ENCODE measurements at places on chromosomes 3 and 15. TPM values are rescaled to one million over a fixed set of nuclear protein-coding genes. Genes with fewer than 3 reads are reported as not detected.

The MESP1 gene
- 1.1 TPM for total RNA-seq

The POTEB gene
- total RNA-seq, result not detected

The SCAANT1 gene
- not detected for total RNA-seq

The CLSTN2 gene
- total RNA-seq, result 3.1 TPM

The VEPH1 gene
- total RNA-seq, result 9.3 TPM

GRCh38 chr3:104825116-104825515 lies 541.6 kb upstream of the ALCAM start:
- peak overlapping the region; percentile 96 for H3K27ac ChIP-seq
- DNase-seq, result peak; percentile 22
- H3K4me1 ChIP-seq, result peaks cover 16% of the 10 kb centered on the region
- H3K36me3 ChIP-seq, result peaks cover 19% of the 10 kb centered on the region

- no peaks in the 10 kb centered on the region for H3K27me3 ChIP-seq
- DNase-seq, result no peak
- H3K36me3 ChIP-seq, result no peaks in the 10 kb centered on the region
- H3K27ac ChIP-seq, result no peak overlapping the region
- H3K4me3 ChIP-seq, result no peak overlapping the region
- H3K4me1 ChIP-seq, result no peaks in the 10 kb centered on the region
These were observed 40.0 kb upstream of the CMSS1 start for GRCh38 chr3:99777708-99778107.

GRCh38 chr3:108342837-108343486 lies 46.6 kb downstream of the HHLA2 start:
- no peak overlapping the region for H3K4me3 ChIP-seq
- H3K4me1 ChIP-seq, result peaks cover 6% of the 10 kb centered on the region
- DNase-seq, result no peak
- H3K27me3 ChIP-seq, result no peaks in the 10 kb centered on the region
- H3K27ac ChIP-seq, result no peak overlapping the region

DNA sequence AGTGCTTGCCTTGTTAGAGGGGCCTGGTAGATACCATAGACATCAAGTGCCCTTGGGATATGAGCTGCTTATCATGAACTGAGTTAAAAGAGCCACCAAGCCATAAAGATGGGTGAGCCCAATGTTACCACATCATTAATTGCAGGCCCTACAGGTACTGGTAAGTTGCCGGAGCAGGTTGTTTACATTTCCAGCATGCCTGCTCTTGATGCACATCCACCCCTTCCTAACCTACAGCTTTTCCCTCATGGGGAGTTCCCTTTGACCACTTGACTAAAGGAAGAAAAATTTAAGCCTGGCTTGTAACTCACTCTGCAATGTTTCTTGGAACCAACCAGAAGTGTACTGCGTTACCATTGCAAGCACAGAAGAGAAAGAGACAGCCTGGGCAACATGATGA lies 24.7 kb upstream of the ULK4 start:
- H3K27me3 ChIP-seq, result peaks cover 3% of the 10 kb centered on the region
- H3K4me1 ChIP-seq, result peaks cover 2% of the 10 kb centered on the region
- no peak overlapping the region for H3K4me3 ChIP-seq
- no peaks in the 10 kb centered on the region for H3K36me3 ChIP-seq

GRCh38 chr3:123832692-123833397 lies 51.3 kb downstream of the MYLK start:
- H3K4me3 ChIP-seq, result no peak overlapping the region
- H3K4me1 ChIP-seq, result no peaks in the 10 kb centered on the region
- no peak for DNase-seq
- H3K27me3 ChIP-seq, result no peaks in the 10 kb centered on the region
- H3K36me3 ChIP-seq, result peaks cover 5% of the 10 kb centered on the region

DNA sequence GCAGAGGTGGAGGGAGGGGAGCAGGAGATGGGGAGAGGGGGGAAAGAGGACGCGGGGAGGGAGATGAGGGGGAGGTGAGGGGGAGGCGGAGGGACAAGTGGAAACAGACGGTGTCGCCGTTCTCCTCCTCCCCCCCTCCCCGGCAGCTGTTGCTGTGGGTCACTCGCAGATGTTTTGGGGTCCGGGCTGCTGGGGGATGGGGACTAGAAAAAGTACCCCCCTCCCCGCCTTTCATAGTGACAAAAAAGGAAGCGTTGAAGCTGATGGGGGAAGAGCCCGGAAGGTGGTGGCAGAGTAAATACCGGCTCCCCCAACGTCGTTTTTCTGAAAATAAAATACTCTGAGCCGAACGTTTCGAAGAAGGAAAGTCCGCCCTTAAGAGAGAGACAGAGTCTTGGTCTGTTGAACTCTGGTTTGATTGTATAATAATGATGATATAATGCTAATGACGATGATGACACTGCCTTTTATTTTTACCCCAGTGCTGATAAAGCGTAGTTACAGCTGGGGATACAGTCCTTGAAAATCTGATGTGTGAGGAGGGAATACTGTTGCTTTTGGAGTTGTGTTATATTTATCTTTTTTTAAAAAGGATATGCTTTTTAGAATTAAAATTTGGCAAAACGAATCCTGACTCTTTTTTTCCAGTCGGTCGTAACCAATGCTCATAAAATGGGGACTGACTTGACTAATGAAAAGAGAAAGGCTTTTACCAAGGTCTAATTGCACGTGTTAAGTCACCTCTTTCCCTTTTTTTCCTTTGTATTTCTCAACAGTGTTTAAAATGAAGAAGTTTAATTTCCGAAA lies 993 bp downstream of the STXBP5L start:
- H3K27ac ChIP-seq, result peak overlapping the region; percentile 98
- H3K36me3 ChIP-seq, result no peaks in the 10 kb centered on the region
- no peak for DNase-seq
- H3K4me3 ChIP-seq, result peak overlapping the region; percentile 97

DNA sequence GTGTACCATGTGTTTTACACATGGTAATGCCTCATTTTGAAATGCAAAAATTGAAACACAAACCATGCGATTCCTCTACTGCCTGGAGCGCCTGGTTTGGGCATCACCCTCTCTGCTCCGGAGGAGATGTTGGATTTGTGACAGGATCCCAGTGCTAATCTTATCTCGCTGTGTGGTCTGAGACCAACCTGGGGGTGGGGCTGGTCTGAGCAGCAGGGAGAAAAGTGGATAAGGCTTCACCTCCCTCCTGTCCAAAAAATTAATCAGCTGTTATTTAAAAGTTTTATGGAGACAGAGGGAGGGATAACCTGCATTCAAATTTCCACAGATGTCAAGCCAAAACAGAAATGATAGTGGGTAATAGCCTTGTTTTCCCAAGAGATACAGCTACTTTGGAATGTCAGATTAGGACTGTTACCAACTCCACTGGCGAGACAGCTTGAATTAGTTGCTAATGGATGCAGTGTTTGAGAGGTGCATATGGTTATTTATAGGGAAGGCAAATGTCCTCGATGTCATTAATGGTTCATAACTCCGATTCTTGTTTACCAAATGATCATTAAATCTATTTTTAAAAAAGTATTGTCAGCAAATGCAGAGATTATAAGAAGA lies 54.0 kb upstream of the SKOR1 start:
- peak; percentile 36 for DNase-seq
- peak overlapping the region; percentile 95 for H3K27ac ChIP-seq
- H3K4me1 ChIP-seq, result peaks cover 75% of the 10 kb centered on the region
- H3K36me3 ChIP-seq, result no peaks in the 10 kb centered on the region

- no peak overlapping the region for H3K4me3 ChIP-seq
- no peaks in the 10 kb centered on the region for H3K27me3 ChIP-seq
- DNase-seq, result no peak
- no peaks in the 10 kb centered on the region for H3K36me3 ChIP-seq
- H3K4me1 ChIP-seq, result no peaks in the 10 kb centered on the region
These were observed 116.7 kb downstream of the ERC2 start for GRCh38 chr3:56351537-56351936.

- H3K27ac ChIP-seq, result no peak overlapping the region
- H3K36me3 ChIP-seq, result peaks cover 12% of the 10 kb centered on the region
- H3K27me3 ChIP-seq, result peaks cover 19% of the 10 kb centered on the region
- no peaks in the 10 kb centered on the region for H3K4me1 ChIP-seq
- DNase-seq, result no peak
These were observed 1.3 kb downstream of the TRANK1 start for GRCh38 chr3:36943601-36944000.

DNA sequence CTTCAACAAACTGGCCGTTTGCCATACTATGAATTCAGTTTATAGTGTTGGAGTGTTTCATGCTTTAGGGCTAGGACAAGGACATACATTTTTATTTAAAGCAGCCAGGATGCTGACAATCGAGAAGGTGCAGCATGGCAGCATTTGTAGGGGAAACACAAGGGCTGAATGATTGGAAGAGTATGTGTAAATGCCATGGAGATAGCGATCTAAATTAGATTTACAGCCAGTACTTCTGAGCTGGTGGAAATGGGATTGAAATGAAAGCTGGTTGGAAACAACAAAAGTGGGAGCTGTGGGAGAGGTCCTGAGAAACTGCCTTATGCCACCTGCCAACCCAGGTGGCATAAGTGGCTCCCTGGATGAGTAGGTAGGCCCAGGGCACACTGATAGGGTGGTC lies 209.9 kb upstream of the MRPL3 start:
- no peak overlapping the region for H3K4me3 ChIP-seq
- H3K36me3 ChIP-seq, result no peaks in the 10 kb centered on the region
- H3K27me3 ChIP-seq, result no peaks in the 10 kb centered on the region

DNA sequence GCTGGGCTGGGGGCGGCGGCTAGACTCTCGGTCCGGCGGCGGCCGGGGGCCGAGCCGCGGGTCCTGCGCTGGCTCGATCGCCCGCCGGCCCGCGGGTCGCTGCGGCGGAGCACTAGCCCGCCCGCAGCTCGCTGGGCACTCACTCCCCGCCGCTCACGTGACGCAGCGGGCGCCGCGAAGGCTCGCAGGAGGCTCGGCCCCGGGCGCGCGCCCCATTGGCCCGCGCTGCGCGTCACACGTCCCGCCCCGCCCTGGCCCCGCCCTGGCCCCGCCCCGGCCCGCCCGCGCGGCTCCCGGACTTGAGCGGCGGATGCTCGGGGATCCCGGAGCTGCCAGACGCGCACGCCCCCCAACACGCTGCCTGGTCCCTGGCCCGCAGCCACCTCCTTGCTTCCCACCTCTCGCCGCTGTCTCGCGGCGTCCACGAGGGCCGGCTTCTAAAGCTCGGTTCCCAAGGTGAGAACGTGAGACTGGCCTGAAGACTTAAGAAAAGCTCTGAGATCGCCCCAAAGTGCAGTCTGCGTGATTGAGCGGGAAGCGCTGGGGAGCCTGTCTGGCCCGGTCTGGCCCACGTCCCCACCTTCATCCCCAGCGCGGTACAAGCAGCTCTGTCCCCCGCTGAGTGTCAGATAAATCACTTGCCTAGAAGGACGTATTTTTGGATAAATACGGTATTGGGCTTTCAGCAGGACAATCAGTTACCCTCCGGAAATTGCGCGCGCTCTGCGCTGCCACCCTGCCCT lies at the start of gene KLF15:
Gene KLF15, minus strand, starts transcription at position 114 of the 743 bp plus-strand sequence. CDS start 4,486 bp downstream, outside the sequence.
- DNase-seq, result peak; percentile 89
- H3K27me3 ChIP-seq, result peaks cover 10% of the 10 kb centered on the region
- H3K27ac ChIP-seq, result peak within 1 kb of the TSS; percentile 52
- peaks cover 3% of the 10 kb centered on the region for H3K4me1 ChIP-seq
- H3K36me3 ChIP-seq, result peaks cover 11% of the 10 kb centered on the region

- H3K36me3 ChIP-seq, result no peaks in the 10 kb centered on the region
- H3K27me3 ChIP-seq, result peaks cover 1% of the 10 kb centered on the region
- H3K4me3 ChIP-seq, result no peak overlapping the region
- peaks cover 3% of the 10 kb centered on the region for H3K4me1 ChIP-seq
- DNase-seq, result no peak
- no peak overlapping the region for H3K27ac ChIP-seq
These were observed 45.4 kb downstream of the GRK7 start for GRCh38 chr3:141808586-141808985.

DNA sequence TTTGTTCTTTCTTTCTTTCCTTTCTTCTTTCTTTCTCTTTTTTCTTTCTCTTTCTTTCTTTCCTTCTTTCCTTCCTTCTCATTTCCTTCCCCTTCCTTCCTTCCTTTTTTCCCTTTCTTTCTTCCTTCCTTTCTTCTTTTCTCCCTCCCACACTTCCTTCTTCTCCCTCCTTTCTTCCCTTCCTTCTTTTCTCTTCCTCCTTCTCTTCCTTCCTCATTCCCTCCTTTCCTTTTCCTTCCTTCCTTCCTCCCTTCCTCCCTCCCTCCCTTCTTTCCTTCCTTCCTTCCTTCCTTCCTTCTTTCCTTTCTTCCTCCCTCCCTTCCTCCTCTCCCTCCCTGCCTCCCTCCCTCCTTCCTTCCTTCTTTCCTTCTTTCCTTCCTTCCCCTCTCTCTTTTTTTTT lies 755.7 kb upstream of the GRM7 start:
- no peaks in the 10 kb centered on the region for H3K27me3 ChIP-seq
- no peak overlapping the region for H3K27ac ChIP-seq
- no peaks in the 10 kb centered on the region for H3K36me3 ChIP-seq
- H3K4me3 ChIP-seq, result no peak overlapping the region
